ENCODE measurements at places on chromosomes 11 and 22. TPM values are rescaled to one million over a fixed set of nuclear protein-coding genes. Genes with fewer than 3 reads are reported as not detected.

Gene PHLDA2
- 0.27 TPM for polyA plus RNA-seq

Gene SMPD1
- polyA plus RNA-seq, result 18.4 TPM

Gene TMEM86A
- polyA plus RNA-seq, result 0.92 TPM

Gene B4GAT1
- 7.0 TPM for polyA plus RNA-seq

Gene TNNT3
- not detected for polyA plus RNA-seq

Gene ZBTB3
- polyA plus RNA-seq, result 5.5 TPM

Gene SLC22A12
- not detected for polyA plus RNA-seq

Gene MYO7A
- polyA plus RNA-seq, result 0.45 TPM

Gene LRRC75B
- 2.9 TPM for polyA plus RNA-seq

Gene MYO18B
- not detected for polyA plus RNA-seq

- H3K4me1 ChIP-seq, result peaks cover 26% of the 10 kb centered on the region
- peak overlapping the region; percentile 74 for H3K4me3 ChIP-seq
- peak overlapping the region; percentile 93 for H3K27ac ChIP-seq
- no peaks in the 10 kb centered on the region for H3K27me3 ChIP-seq
- DNase-seq, result peak; percentile 83
Measured at GRCh38 chr11:69055598-69056516, 7.1 kb downstream of the TPCN2 start.

- no peak for DNase-seq
- no peaks in the 10 kb centered on the region for H3K36me3 ChIP-seq
- no peaks in the 10 kb centered on the region for H3K27me3 ChIP-seq
- no peak within 1 kb of the TSS for H3K27ac ChIP-seq
- peaks cover 5% of the 10 kb centered on the region for H3K4me1 ChIP-seq
Measured at GRCh38 chr11:60396382-60396781, at the start of gene MS4A14. Gene MS4A14 (plus strand): TSS chr11:60396459. CDS start chr11:60396579, 120 bp downstream.

DNA sequence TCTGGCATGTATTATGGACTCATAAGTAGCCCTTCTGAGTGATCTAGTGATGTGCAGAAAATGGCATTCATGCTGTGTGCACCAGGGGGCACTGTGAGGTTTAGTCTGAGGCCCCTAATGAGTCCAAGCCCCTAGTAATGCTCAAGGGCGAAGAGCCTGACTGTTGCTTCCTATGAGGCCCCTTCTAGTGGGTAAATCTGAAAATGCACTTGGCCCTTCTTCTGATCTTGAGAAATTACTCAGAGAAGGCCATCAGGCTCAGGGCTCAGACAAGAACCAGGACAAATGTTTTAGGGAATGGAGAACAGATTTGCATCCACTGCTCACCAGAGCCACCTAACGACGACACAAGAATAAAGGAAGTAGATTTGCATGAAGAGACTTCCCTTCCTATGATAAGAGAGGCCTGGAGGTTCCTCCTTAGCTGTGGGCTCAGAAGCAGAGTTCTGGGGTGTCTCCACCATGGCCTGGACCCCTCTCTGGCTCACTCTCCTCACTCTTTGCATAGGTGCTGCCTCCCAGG, 75.8 kb downstream of the GGTLC2 start:
- peaks cover 8% of the 10 kb centered on the region for H3K27me3 ChIP-seq
- H3K4me3 ChIP-seq, result peak overlapping the region; percentile 60
- peaks cover 58% of the 10 kb centered on the region for H3K4me1 ChIP-seq
- no peaks in the 10 kb centered on the region for H3K36me3 ChIP-seq
- peak overlapping the region; percentile 92 for H3K27ac ChIP-seq
- peak; percentile 68 for DNase-seq

- H3K27ac ChIP-seq, result peak overlapping the region; percentile 96
- H3K27me3 ChIP-seq, result peaks cover 9% of the 10 kb centered on the region
- peak overlapping the region; percentile 99 for H3K4me3 ChIP-seq
- peaks cover 50% of the 10 kb centered on the region for H3K4me1 ChIP-seq
- DNase-seq, result no peak
Measured at GRCh38 chr11:57713835-57714234, 1.4 kb downstream of the TMX2 start.

DNA sequence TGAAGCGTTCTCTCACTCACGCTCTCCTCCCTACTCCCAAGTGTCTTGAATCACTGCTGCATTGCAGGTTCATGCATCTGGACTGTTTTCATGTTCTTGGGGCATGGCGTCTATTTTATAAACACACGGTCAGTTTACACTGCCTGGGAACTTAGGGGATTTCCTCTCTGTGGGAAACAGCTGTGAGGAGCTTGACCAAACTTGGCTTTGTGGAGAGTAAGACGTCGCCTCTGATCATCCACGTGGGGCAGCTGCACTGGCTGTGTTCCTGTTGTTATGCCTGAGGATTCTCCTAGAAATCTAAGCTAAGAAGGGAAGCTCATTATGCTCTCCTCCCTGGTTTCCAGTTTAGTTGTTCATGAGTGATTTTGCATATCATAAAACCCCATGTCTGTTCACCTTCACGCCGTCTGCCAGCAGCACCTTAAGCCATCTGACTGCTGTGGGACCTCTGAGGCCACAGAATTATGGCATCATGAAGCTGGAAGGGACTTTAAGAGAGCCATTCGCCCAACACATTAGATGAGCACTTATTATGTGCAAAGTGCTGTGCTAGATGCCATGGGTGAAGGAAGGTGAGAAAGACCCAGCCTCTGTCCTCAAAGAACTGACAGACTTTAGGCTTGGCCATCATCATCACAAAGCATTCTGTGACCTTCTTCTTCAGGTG, 38.8 kb upstream of the POU2AF1 start:
- DNase-seq, result peak; percentile 16
- no peaks in the 10 kb centered on the region for H3K27me3 ChIP-seq
- H3K36me3 ChIP-seq, result no peaks in the 10 kb centered on the region
- H3K4me1 ChIP-seq, result peaks cover 22% of the 10 kb centered on the region
- no peak overlapping the region for H3K27ac ChIP-seq

DNA sequence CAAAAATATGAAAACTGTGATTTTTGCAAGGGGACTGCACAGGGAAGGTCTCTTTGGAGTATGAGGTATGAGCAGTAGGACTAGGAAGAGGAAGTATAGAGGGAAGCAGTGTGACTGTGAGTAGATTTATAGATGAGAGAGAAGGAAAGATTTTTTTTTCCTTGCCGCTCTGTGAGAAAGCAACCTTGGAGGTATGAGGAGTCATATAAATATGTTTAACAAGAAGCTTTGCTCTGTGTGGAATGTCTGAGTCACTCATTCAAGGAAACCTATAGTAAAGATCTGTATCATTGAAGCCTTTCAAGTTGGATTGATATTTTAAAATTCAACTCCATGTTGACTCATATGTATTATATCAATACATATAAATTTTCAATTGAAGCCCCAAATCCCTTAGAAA, 26.2 kb downstream of the DNHD1 start:
- H3K27ac ChIP-seq, result no peak overlapping the region
- no peaks in the 10 kb centered on the region for H3K27me3 ChIP-seq
- no peak overlapping the region for H3K4me3 ChIP-seq
- H3K4me1 ChIP-seq, result peaks cover 11% of the 10 kb centered on the region
- H3K36me3 ChIP-seq, result peaks cover 7% of the 10 kb centered on the region

DNA sequence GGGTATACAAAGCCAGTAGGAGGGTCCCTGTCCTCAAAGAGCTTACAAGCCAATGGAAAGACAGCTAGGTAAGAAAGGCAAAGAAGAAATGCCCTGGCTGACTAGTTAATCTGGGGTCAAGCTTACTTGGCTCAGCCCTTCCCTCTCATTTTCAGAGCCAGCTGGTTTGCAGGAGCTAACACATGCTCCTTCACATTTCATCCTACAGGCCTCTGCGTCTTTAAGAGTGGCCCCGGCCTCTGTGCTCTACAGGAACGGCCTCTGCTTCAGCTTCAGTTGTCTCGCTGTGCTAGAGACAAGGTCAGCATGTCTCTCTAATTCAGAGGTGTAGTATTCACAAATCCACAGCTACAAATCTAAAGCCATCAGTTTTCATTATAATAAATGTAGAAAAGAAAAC, 15.2 kb downstream of the ALKBH8 start:
- no peaks in the 10 kb centered on the region for H3K4me1 ChIP-seq
- H3K36me3 ChIP-seq, result peaks cover 19% of the 10 kb centered on the region
- no peaks in the 10 kb centered on the region for H3K27me3 ChIP-seq
- H3K4me3 ChIP-seq, result no peak overlapping the region
- no peak overlapping the region for H3K27ac ChIP-seq
- no peak for DNase-seq

DNA sequence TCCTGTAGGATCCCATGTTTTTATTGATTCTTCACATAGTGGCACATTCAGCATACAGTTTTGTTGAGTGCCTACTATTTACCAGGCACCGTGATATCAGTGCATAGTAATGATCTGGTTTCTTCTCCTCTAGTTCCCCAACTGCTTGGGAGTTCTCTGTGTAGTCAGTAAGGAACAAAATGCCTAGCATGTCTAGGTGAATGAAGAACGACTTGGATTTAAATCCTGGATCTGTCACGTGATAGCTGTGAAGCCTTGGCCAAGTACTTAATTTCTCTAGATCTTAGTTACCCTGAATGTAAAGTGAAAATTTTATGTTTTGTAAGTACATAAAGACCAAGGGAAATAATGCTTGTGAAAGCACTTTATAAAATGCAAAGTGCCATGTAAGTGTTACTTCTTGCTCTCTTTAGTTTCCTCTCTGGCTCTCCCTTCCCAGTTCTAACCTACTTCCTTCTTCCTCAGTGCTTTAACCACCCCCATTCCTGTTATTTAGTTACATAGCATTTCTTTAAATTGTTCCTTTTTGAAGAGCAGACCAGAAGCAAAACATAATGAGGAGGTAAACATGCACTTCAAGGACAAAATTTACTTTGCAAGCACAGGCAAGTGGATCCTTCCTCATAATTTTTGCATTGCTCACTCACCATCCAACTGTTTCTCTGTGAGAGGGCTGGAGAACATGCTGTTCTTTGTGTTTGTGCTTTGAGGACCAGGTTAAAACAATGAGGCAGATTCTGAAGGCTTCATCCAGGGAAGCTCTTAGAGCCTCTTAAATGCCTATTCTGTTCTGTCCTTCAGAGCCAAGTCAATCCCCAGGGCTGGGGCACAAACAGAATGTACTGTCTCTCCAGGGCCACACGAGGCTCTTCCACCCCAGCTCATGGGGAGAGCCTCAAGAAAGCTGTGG, 353.9 kb upstream of the TENM4 start:
- H3K4me1 ChIP-seq, result no peaks in the 10 kb centered on the region
- no peak overlapping the region for H3K4me3 ChIP-seq
- no peak overlapping the region for H3K27ac ChIP-seq
- H3K27me3 ChIP-seq, result no peaks in the 10 kb centered on the region
- H3K36me3 ChIP-seq, result no peaks in the 10 kb centered on the region

- H3K4me3 ChIP-seq, result no peak overlapping the region
- no peak overlapping the region for H3K27ac ChIP-seq
- H3K36me3 ChIP-seq, result no peaks in the 10 kb centered on the region
- peaks cover 26% of the 10 kb centered on the region for H3K4me1 ChIP-seq
- peaks cover 12% of the 10 kb centered on the region for H3K27me3 ChIP-seq
Measured at GRCh38 chr11:75356613-75357012, 5.2 kb upstream of the ARRB1 start.

DNA sequence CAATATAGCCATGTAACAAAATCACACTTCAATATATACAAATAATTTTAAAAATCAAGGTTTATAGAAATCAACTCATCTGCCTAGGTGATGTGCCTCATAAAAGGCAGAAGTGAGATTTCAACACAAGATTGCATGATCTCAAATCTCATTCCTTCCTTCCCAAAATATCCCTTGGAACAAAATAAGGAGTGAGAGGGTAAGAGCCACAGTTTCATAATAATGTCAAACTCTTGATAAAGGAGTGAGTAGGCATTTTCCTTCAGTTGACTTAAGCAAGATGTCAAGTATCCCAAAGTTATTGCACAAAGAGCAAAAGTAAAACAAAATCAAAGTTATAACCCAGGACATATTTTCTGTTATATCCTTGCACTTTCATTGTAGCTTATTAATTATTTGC, 81.3 kb downstream of the C22orf31 start:
- no peak overlapping the region for H3K4me3 ChIP-seq
- H3K27ac ChIP-seq, result no peak overlapping the region
- DNase-seq, result no peak
- H3K36me3 ChIP-seq, result no peaks in the 10 kb centered on the region

- DNase-seq, result no peak
- H3K4me3 ChIP-seq, result no peak overlapping the region
- peaks cover 2% of the 10 kb centered on the region for H3K27me3 ChIP-seq
- H3K4me1 ChIP-seq, result no peaks in the 10 kb centered on the region
- no peak overlapping the region for H3K27ac ChIP-seq
- H3K36me3 ChIP-seq, result no peaks in the 10 kb centered on the region
Measured at GRCh38 chr11:12818333-12819015, 144.3 kb downstream of the TEAD1 start.

GRCh38 chr22:45649809-45650208, 21.8 kb upstream of the ATXN10 start:
- no peak overlapping the region for H3K27ac ChIP-seq
- peaks cover 8% of the 10 kb centered on the region for H3K4me1 ChIP-seq
- peaks cover 9% of the 10 kb centered on the region for H3K27me3 ChIP-seq
- no peak overlapping the region for H3K4me3 ChIP-seq
- no peak for DNase-seq

DNA sequence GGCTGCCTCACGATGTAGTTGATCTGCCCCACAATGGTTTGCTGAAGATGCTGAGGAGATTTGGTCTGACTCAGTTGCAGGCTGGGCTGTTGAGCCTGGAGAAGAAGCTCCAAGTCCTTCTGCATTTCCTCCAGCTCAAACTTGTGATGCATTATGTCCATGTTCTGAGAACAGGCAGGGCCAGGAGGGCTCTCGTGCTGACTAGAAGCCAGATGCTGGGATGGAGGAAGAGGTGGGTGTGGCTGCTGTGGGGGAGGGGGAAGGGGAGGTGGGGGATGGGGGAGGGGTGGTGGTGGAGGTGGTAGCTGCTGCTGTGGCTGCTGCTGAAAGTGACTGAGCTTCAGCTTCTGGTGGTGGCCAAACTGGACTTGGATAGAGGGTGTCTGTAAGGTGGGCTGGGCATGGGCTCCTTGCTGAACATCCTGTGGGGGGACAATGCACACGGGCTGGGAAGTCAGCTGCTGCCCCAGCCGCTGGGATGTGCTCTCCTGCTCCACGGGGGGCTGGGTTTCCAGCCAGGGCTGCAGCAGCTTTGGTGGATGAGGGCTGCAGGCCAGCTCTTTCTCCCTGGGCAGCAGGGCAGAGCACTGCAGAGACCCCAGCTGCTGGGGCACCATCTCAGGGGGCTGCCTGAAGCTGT, 42.1 kb downstream of the TRIM66 start:
- H3K27ac ChIP-seq, result no peak overlapping the region
- no peak for DNase-seq
- no peak overlapping the region for H3K4me3 ChIP-seq
- peaks cover 51% of the 10 kb centered on the region for H3K36me3 ChIP-seq
- H3K4me1 ChIP-seq, result no peaks in the 10 kb centered on the region
- no peaks in the 10 kb centered on the region for H3K27me3 ChIP-seq

DNA sequence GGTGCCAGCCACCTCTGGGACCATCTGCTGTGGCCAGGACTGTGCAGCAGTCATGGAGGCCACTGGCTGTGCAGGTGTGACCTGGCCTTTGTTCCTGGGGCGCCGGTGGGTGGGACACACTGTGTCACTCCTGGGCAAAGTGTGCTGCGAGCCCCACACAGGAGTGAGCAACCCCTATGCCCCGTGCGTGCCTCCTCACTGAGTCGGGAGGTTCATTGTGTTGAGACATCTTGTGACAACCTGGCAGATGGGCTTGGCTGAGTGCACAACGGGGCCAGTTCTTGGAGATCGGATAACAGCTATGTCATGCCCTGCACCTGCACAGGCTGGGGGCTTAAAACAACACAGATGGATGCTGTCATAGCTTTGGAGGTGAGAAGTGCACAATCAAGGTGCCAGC, 13.5 kb downstream of the ANO1 start:
- peaks cover 10% of the 10 kb centered on the region for H3K27me3 ChIP-seq
- DNase-seq, result no peak
- H3K4me3 ChIP-seq, result no peak overlapping the region
- H3K36me3 ChIP-seq, result no peaks in the 10 kb centered on the region
- H3K27ac ChIP-seq, result no peak overlapping the region

- no peak overlapping the region for H3K4me3 ChIP-seq
- DNase-seq, result no peak
- H3K27me3 ChIP-seq, result no peaks in the 10 kb centered on the region
- H3K4me1 ChIP-seq, result no peaks in the 10 kb centered on the region
Measured at GRCh38 chr22:17587629-17588028, 24.3 kb downstream of the SLC25A18 start.

Measured in immature natural killer cell (primary cell).